ENCODE measurements at places on chromosomes 2 and 18.
A peak's percentile ranks its signal among the peaks of the same experiment; 100 is the strongest.

- DNase-seq: no peak
Measured at GRCh38 chr2:109102588-109103233, 26.3 kb upstream of the SH3RF3 start.

DNA sequence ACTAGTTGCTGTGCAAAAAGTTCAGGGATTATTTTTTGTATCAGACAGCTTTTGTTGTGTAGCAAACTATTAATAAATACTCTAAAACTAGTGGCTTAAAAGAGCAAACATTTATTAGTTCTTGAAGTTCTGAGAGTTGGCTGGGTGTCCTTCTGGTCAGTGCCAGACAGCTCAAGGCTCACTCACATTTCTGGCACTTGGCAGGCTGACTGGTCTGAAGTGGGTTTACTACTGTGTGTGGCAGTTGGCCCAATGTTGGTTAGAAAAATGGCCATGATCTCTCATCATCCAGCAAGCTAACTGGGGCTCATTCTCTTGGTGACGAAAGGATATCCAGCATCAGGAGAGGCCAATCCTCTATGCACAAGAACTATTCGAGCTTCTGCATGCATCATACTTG lies 71.4 kb upstream of the ZNF385B start:
- DNase-seq: no peak

DNA sequence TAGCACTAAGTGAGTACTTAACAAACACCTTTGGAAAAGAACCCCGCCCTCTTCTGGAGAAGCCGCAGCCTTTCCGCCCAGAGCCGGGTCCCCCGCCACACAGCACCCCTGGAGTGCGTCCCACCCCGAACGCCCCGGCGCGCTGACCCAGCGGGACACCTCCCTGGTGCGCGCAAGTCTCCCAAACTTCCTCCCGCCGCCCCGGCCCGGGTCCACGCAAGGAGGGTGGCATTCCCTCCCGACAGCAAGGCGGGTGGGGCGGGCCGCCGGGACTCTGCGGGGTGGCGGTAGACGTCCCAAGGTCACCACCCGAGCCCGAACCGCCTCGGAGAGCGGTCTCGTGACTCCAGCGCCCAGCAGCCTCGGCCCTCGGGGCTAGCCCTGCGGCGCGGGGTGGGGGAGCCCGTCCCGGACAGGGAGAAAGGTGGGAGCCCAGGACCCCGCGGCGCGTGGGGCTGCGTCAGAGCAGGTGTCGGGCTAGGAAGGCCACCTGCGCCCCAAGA lies 598 bp downstream of the CCDC93 start:
- peak; percentile 40 for DNase-seq

GRCh38 chr2:19786408-19787058 lies 115.2 kb downstream of the TTC32 start:
- no peak for DNase-seq

GRCh38 chr2:41116106-41116797 lies 664.4 kb upstream of the SLC8A1 start:
- no peak for DNase-seq

- DNase-seq: no peak
Measured at GRCh38 chr2:241008711-241009121, 10.3 kb downstream of the SNED1 start.

GRCh38 chr2:231413921-231414476 lies 18.5 kb downstream of the B3GNT7 start:
- no peak for DNase-seq

GRCh38 chr2:241859436-241860183 lies 916 bp upstream of the PDCD1 start:
- DNase-seq: peak; percentile 81

GRCh38 chr2:55519938-55520885 lies 694 bp downstream of the CFAP36 start:
- DNase-seq: peak; percentile 55

- DNase-seq: no peak
Measured at GRCh38 chr2:6909431-6910385, 7.5 kb upstream of the RNF144A start.

GRCh38 chr18:1464444-1465217 lies 560.0 kb downstream of the ADCYAP1 start:
- DNase-seq: no peak

DNA sequence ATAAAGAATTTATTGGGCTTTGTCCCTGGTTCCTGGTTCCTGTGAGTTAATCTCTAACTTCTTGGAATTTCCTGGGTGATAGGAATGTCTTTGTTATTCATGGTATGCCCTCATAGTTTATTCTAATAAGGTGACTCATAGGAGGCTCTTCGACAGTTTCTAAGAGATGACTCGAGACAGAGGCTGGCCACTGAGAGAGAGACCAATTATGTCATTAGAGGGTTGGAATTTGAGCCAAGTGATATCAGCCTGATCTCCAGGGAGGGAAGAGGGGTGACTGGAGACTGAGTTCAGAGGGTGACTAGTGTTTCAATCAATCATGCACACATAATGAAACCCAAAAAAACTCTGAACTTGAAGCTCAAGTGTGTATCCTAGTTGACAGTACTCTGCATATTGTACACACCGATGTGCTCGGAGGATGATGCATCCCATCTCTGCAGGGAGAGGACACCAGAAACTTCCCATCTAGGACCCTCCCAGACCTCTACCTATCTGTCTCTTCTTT lies 185.7 kb downstream of the MTCL1 start:
- no peak for DNase-seq

- DNase-seq: no peak
Measured at GRCh38 chr18:23703057-23703986, 14.1 kb downstream of the LAMA3 start.

DNA sequence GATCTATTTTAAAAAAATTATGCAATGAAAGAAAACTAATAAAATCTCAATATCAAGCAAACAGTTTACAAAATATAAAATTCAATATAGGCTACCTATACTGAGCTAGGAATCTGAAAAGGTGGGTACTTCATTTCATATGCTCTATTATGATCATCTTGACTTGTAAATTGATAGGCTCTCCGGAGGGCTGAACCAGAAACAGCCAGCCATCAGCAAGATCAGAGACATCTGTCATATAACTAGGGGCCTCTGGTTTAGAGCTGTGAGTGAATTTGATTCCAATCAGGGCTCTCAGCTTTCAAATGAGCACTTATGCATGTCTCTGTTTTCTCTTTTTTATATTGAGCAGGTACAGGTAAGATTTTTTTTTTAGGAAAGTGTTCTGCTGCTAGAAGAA lies 114.2 kb downstream of the SPHKAP start:
- DNase-seq: no peak

- DNase-seq: no peak
Measured at GRCh38 chr2:112184121-112184520, 45.9 kb downstream of the FBLN7 start.

GRCh38 chr2:184305105-184305504 lies 293.2 kb upstream of the ZNF804A start:
- DNase-seq: no peak

GRCh38 chr2:12014088-12014960 lies 267.9 kb downstream of the LPIN1 start:
- no peak for DNase-seq

DNA sequence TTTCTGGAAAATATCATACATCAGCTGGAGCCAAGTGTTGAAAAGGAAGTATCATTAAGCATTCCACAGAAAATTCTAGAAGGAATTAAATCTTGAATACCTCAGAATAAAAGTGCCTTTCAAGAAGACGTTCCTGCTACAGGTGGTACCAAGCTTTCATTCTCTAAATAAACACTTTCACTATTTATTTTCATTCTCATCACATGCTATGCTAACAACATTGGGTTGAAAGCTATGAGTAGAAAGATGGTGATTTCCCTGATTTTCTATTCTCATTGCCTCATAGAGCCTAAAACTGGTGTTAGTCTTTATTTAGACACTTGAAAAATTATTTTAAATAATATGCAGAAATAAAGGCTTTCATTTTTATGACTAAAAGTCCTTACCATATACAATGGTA lies 324.7 kb downstream of the LRP1B start:
- no peak for DNase-seq

DNA sequence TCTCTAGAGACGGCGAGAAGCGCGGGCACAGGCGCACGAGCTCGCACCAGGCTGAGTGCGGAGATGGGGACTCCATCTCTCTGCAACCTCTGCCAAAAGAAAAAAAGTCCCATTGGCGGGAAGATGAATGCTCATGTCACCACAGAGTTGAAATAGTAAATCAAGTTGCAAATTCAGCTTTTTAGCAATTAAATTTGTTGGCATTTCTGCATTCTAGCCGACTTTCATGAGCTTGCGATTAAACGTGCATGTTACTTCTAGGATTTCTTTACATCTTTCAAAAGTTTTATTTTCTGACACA lies 588 bp downstream of the CHAC2 start:
- no peak for DNase-seq

DNA sequence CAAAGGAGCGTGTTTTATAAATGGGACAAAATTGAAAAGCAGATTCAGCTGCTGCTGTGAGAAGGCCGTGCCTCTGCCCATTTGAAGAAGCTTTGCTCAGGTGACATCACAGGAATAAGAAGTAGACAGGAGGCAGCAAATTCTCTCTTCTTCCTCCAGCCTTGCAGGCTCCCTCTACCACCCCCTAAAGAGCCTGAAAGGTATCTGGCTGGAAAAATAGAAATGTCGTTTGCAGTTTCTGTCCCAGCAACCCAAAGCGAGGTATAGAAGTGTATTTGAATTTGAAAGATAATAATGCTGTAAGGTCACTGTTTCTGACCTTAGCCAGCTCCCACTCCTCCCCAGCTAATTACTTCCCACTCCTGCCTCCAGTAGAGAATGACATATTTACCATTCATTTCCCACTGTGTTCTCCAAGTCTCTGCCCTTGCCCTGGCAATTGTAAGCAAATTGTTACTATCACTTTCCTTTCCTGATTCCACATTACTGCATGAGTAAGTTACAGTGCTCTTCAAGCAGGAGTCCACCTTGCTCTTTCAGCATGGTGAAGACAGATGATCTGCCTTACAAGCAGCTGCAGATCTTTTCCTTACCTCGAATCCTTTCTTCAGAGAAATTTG lies 56.8 kb upstream of the RASGRP3 start:
- DNase-seq: no peak

GRCh38 chr2:10012963-10013461 lies 30.3 kb upstream of the KLF11 start:
- no peak for DNase-seq

DNA sequence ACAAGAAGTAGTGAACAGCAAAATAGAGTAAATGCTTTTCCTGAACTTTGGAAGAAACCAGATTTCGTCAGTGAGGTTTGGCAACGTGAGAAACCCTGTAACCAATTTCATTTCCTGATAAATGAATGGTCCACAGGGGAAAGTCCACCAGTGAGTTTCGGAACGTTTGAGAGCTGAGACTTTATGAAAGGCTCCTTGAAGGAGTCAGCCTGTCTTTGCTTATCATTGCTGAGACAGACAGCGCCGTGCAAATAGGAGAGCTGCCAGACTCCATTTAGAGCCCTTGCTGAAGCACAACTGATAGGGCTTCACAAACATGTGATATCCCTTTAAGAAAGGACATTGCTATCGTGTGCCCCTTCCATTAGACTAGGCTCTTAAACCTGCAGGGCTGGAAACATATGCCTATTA lies 121.8 kb upstream of the SMAD7 start:
- DNase-seq: no peak

DNA sequence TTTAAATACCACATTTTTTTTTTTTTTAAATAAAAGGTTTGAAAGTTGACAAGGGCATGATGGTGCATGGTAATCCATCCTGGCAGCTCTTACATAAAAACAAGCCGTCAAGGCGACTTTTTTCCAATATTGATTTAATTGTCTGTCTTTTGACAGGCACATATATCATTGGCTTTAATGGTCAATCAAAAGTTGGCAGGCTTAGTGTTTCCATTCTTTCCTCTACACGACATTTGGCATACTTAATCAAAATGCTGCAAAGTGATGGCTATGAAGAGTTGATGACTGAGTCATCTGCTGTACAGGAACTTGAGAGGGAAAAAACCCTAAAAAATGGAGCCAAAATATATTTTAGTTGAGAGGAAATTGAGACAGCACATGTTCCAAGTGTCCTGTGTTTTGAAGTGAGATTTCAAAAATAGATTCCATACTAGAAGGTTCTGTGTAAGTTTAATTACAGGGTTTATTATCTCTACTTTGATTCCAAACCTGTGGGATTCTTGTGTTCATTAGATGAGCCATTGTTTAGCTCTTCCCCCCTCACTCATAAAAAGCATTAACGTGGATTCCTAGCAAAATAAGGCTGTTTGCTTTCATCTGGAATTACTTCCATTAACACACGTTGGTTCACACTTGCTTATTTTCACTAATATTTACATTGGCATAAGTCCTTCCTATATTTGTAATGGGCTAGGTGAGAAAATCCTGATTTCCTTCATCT lies 3.2 kb downstream of the TSHZ1 start:
- DNase-seq: no peak
